ENCODE measurements at places on chromosomes 5 and 9.

GRCh38 chr5:51380603-51381207 is 2.5 kb upstream of the ISL1 start:
- DNase-seq, result no peak

- DNase-seq, result no peak
These were observed 8.3 kb upstream of the NRARP start for GRCh38 chr9:137310189-137311052.

DNA sequence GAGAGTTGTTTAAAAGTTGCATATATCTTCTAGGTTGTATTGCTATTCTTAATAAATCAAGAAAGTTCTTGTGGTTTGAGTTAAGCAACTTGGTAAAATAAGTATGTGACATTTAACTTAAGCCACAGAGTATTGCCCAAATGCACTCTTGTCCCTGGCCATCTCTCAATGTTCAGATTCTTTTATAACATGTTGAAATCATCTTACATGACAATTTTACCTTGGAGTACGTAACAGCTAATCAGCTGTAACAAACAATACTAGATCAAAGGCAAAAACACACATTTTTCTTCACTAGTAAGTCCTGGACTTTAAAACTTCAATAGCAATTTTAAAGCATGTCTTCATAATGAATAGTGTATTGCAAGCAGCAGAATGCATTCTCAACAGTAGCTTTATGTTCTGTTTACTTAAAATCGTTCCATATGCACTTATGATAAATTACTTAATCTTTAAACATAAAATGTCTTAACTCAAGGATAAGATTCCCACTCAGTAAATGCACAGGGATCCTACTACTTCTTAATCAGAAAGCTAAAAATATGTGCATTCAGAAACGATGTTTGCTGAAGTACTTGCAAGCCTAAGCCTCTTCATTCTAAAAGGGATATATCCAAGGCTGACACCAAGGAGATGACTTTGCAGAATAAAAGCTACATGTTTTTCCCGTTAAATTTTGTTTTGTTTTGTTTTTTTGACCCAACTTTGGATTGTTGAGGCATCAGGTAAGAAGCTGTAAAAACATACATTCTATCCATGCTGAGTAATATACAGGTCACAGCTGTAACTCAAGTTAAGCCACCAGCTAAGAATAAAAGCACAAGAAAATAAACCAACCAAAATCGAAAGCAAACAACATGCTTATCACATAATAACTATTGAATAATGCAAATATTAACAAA is 86.1 kb upstream of the NFIB start:
- no peak for DNase-seq

- DNase-seq, result no peak
These were observed 39.8 kb downstream of the ZNF618 start for GRCh38 chr9:113915817-113916434.

- DNase-seq, result no peak
These were observed 173.3 kb upstream of the HMHB1 start for GRCh38 chr5:143638654-143639053.

All from cardiac septum (tissue), 1 donor.